Posterior vena cava (tissue), 2 donors: ENCODE measurements at places on chromosomes 6 and 20. TPM values are rescaled to one million over a fixed set of nuclear protein-coding genes. Genes with fewer than 3 reads are reported as not detected.

PAX1 gene
- total RNA-seq, result not detected

CYP21A2 gene
- total RNA-seq, result 0.56 TPM

NR2E1 gene
- total RNA-seq, result not detected

SOX12 gene
- 6.6 TPM for total RNA-seq

SLC2A10 gene
- total RNA-seq, result 14.2 TPM

ZNF391 gene
- 2.4 TPM for total RNA-seq

THBS2 gene
- 373 TPM for total RNA-seq

RGS17 gene
- 0.62 TPM for total RNA-seq

GRCh38 chr6:6556738-6557503, 31.6 kb upstream of the LY86 start:
- DNase-seq, result no peak

- DNase-seq, result no peak
Observed at GRCh38 chr6:168177103-168177891, 98.3 kb upstream of the FRMD1 start.

DNA sequence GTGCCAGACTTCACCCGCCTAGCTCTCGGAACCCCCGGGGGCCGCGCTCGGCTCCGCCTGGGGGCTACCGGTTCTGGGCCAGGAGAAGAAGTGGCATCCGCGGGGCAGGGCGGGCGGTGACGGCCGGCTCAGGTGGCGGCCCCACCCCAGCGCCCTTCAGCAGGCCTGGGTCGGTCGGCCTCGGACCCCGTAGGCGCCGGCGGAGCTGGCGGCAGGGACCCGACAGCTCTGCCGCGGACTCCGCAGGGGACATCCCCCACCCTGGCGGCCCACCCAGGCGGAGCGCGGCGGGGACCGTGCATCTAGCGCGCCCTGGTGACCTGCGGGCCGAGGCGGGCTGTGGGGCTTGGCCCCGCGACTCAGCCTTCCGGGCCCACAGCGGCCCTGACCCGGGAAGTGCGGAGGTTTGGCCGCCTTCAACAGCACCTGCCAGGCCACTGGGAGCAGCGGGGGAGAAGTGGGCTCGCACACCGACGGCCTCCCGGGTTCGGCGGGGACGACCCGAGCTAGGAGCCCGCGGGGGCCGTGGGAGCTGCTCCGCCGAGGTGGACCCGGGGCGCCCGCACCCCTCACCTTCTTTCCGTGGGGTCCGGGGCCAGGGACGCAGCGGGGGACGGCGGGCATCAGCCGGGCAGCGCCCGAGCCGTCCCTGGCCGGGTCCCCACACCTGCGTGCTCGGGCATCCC, 87.1 kb downstream of the TMEM242 start:
- peak; percentile 73 for DNase-seq

DNA sequence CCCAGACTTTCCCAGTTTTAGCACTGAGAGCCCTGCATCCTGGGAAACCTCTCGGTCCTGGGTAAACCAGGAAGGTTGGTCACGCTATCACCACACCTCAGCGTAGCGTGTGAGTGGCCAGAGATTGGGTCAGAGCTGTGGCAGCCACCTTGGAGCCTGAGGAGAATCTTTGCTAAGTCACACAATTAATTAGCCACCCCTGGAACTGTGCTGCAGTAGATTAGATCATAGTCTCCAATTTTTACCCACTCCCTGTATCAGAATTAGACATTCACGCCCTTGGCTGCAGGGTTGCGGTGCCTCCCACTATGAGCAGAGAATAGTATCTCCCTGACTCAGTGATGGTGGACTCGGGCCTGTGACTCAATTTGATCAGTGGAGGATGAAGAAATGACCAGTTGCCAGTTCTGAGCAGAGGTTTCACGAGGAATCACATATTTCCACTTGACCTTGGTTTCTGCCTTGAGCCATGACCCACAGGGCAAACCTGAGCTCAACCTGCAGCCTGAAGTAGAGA, 6.0 kb upstream of the PTGIS start:
- DNase-seq, result peak; percentile 89

- DNase-seq, result no peak
Observed at GRCh38 chr6:8556370-8557013, 121.1 kb upstream of the SLC35B3 start.

- DNase-seq, result no peak
Observed at GRCh38 chr6:109472132-109472995, 10.7 kb downstream of the ZBTB24 start.

GRCh38 chr6:127115084-127115655, 3.3 kb upstream of the RSPO3 start:
- no peak for DNase-seq

GRCh38 chr6:166664135-166664534, 37.1 kb upstream of the RPS6KA2 start:
- DNase-seq, result no peak

GRCh38 chr6:27280064-27280539, 32.0 kb downstream of the POM121L2 start:
- no peak for DNase-seq

DNA sequence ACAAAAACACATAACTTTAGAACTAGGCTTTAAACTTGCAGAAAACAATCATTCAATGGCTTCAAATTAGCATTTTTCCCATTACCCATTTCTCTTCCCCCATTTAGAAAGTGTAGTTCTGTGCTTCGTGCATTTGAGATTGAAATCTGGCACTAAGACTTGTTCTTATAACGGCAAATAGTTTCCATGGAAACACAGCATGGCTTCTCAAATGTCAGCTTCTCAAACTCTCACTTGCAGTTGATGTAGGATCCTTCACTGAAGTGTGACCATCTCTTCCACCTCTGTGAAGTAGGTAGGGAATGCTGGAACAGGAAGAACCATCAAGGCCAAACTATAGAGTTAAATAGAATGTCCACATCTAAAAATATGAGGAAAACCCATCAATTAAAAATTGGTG, 52.2 kb downstream of the MANEA start:
- no peak for DNase-seq

GRCh38 chr6:119148825-119149525, 70.5 kb upstream of the FAM184A start:
- no peak for DNase-seq

GRCh38 chr20:17822039-17822438, 122.3 kb downstream of the BANF2 start:
- peak; percentile 14 for DNase-seq

DNA sequence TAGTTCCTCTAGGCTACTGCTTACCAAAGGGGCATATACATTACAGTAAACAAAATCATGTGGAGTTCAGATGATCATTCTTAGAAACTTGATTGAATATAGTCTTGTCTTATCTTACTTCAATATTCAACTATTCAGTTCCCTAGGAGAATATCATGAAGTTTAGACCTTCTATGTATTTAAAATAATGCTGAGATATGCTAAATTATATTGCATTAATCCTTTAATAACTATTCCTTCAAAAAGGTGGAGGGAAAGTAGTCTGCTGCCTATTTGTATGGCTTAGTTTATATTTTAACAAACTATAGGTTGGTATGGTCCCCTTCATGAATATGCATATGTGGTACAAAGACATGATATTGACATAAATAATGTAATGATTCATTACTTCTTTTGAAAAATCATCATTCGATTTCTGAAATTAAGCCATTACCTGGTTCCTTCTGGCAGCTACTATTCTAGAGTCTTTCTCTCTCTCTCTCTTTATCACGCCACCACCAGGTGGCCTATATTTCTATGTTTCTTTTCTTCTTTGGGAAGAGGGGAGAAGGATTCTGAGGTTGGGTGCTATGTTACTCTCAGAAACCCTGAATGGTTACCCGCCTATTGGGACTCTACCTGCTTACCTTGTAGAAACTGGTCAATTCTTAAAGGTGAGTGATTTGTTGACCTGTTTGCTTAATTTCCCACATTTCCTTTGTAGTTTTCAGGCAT, 855.8 kb downstream of the HACE1 start:
- no peak for DNase-seq

DNA sequence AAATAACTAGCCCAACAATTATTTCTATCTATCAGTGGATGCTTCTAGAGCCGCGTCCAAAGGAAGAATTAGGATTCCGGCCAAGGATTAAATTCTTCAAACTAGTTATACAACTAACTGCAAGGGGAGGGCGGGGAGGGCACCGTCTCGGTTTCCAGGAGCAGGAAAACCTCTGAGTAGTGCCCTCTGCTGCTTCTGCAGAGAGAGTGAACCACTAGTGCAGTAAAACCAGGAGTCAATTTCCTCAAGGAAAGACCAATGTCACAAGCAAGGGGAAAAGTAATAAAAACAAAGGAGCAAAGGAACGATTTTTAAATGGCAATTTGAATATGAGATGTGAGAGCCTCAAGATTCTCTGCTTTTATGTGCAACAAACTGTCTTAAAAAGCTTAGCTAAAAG, 16.5 kb upstream of the UBE2J1 start:
- DNase-seq, result no peak
